Cerebellum (tissue), 4 donors: ENCODE measurements at places on chromosomes 1 and 21. TPM values are rescaled to one million over a fixed set of nuclear protein-coding genes. Genes with fewer than 3 reads are reported as not detected.

- DNase-seq = no peak
Measured at GRCh38 chr1:202934755-202935154, 7.7 kb upstream of the KLHL12 start.

GRCh38 chr1:203488539-203488938 lies 5.4 kb upstream of the OPTC start:
- DNase-seq = no peak

GRCh38 chr1:214923278-214923915 lies 159.1 kb upstream of the KCNK2 start:
- no peak for DNase-seq

DNA sequence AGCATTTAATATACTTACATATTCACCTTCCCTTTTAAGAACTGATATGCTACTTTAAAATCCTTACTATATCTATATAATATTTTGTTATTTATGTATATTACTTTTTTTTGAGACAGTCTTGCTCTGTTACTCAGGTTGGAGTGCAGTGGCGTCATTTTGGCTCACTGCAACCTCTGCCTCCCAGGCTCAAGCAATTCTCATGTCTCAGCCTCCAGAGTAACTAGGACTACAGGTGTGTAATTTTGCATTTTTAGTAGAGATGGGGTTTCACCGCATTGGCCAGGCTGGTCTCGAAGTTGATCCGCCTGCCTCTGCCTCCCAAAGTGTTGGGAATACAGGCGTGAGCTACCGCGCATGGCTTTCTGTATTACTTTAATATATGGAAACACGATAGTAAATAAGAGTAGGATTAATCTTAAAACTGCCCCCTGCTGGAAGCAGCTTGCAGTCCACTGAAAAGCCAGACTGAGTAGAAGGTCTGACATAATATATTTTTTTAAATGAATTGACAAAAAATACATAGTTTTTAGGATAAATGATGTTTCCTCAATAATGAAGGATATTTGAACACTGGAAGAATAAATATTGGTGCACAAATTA lies 24.4 kb downstream of the RCAN3 start:
- no peak for DNase-seq

DNA sequence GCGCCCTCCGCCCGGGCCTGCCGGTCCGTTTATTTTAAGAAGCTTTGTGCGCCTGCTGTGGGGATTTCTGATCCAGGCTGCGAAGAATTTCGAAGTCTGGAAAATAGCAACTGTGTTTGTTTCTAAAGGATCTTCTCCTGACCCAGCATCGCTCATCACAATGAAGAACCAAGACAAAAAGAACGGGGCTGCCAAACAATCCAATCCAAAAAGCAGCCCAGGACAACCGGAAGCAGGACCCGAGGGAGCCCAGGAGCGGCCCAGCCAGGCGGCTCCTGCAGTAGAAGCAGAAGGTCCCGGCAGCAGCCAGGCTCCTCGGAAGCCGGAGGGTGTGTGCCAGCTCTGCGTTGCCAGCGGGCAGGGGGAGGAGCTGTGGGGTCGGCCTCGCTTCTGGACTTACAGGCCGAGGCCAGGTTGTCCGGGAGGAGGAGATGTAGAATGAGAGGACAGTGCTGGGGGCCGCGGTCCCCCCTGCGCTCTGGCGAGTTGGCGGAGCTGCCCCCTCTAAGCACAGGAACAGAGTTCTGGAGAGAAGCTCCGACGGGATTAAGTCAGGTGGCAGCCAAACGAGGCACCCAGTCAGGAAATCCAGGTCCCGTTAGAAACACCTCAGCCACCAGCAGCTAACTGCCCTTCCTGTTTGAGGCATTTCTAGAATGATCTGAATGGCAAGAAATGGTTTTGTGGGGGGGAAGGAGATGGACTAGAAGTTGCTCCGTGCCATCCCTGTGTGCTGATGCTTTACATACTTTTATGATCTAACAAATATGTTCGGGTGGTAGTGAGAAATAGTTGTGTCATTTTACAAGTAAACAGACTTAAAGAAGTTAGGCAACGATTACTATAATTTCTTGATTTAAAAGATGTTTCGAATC lies 948 bp downstream of the TXLNA start:
- peak; percentile 40 for DNase-seq

GRCh38 chr1:6762060-6762459 lies 23.2 kb upstream of the CAMTA1 start:
- DNase-seq = no peak

- DNase-seq = no peak
Measured at GRCh38 chr1:9321480-9321849, 28.8 kb downstream of the SPSB1 start.

DNA sequence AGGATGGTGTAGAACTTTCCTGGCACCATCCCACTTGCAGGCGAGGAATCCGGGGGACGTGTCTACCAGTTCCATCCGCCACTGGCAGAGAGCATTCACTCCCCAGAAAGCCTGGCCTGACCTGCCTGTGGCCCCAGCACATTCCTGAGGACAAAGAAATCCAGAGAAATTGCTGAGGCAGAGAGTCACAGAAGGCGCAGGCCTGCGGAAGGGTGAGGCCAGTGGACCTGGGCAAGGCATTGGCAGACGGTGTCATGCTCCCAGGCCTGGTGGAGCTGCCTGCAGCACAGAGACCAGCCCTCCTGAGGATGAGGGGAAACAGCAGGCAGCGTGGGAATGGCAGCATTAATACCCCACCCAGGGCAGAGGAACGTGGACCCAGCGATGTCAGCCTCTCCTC lies 81.2 kb upstream of the F3 start:
- DNase-seq = no peak

The MYOCOS gene
- not detected for total RNA-seq

GRCh38 chr1:184017306-184017705 lies 20.2 kb downstream of the COLGALT2 start:
- no peak for DNase-seq

GRCh38 chr1:184395370-184395769 lies 8.5 kb downstream of the C1orf21 start:
- DNase-seq = no peak

The KIRREL1 gene
- total RNA-seq = 21.5 TPM

- DNase-seq = no peak
Measured at GRCh38 chr1:5990913-5991312, 1.3 kb downstream of the NPHP4 start.

DNA sequence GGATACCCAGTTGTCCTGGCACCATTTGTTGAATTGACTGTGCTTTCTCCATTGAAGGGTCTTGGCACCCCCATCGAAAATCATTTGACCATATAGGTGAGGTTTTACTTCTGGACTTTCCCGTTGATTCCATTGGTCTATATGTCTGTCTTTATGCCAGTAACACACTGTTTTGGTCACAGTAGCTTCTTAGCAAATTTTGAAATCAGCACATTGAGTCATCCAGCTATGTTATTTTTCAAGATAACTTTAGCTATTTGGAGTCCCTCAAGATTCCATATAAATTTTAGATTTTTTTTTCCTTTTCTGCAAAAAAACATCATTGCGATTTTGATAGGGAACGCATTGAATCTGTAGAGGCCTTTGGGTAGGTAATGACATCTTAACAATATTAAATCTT lies 235.6 kb downstream of the SMYD3 start:
- no peak for DNase-seq

DNA sequence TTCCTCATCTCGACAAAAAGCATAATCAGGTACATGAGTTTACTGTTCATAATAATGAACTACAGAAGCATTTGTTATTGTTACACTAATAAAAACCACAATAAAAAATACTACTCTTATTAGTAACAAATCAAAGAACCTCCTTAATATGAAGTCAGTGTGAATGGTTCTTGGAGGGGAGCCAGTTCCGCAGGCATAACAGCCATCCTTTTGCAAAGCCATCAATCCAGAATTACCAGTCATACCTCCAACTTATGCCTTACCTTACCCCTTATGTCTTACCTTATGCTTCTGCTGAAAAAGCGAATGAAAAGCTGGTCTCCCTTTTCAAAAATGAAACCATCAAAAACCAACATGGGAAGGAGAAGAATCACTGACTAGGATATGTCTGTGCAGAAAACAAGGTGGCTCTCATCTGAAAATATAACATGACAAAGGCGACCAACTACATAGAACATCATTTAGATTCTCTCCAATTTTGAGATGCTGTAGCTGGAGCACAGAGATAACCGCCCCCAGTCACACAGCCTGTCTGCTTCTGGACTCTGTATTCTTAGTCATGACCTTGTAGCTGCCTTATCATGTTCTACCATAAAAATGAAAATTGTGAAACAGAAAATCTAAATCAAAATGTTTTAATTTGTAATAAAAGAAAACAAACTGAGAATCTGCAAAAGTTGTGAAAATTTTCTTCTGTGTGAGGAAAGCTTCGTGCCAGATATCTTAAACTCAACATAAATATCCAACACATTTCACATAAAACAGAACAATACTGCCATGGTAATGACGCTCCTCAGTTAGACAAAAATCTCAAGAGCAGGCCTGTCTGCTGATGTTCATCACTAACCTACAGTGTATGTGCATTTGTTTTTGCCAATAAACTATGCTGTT lies 438.2 kb downstream of the SMYD3 start:
- DNase-seq = no peak

- DNase-seq = peak; percentile 80
Measured at GRCh38 chr21:32298658-32299081, at the start of gene MRAP. MRAP (plus strand) TSS chr21:32298855; CDS start chr21:32298972, 117 bp downstream.

The EFNA1 gene
- 6.9 TPM for total RNA-seq

DNA sequence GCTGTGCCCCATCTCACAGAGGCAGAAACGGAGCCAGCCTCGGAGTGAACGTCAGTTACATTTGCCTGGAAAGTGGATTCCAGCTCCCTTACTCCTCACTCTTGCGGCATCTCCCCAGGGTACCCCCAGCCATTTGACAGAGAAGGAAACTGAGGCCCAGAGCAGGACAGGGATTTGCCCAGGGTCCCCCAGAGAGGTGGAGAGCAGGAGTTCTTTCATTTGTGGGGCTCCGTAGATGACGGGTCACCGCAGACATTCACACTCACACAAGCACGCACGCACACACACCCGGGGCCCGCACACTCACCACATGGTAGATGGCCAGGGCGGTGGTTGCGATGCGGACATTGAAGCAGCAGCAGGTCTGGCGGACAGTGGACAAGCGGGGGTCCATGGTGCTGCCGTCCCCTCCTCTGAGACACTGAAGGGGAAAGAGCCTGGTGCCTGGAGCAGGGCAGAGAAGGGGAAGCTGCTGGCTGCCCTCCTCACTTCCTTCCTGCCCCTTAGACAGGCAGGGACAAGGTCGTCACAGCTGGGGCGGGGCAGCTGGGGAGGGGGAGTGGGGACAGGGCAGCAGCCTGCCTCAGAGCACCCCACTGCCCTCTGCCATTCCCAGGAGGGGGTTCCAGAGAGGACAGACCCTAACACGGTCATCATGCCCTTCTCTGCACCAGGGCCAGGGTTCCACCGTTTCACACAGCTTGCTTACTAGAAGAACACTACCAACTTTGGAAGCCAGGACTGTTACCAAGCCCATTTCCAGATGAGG lies at the start of gene LAPTM5:
LAPTM5 (minus strand) TSS at position 423 of the 769 bp plus-strand sequence; CDS start at position 394, 29 bp downstream.
- DNase-seq = no peak

DNA sequence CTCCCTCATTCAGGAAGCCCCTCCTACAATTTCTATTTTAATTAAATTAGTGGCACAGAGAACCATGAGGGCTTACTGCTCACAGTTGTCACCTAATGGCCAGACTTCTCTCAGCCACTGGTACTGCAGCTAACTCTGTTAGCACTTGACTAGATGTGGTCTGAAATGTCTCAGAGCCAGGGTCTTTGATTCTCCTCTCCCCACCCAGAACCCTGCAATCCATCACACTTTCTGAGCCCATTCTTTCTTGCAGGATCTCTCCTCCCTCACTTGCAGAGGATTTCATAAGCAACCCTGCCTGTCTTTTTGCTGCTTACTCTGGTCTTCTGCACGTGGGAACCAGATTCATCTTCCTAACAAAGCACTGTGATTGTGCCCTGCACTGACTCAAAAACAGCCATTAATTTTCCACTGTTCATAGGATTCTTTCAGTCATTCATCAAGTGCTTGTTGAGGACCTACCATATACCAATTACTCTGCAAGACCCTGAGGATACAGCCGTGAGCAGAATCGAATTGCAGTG lies 108.4 kb downstream of the EDEM3 start:
- DNase-seq = no peak
